ENCODE measurements at places on chromosomes 11 and 22. TPM values are rescaled to one million over a fixed set of nuclear protein-coding genes. Genes with fewer than 3 reads are reported as not detected.

DNA sequence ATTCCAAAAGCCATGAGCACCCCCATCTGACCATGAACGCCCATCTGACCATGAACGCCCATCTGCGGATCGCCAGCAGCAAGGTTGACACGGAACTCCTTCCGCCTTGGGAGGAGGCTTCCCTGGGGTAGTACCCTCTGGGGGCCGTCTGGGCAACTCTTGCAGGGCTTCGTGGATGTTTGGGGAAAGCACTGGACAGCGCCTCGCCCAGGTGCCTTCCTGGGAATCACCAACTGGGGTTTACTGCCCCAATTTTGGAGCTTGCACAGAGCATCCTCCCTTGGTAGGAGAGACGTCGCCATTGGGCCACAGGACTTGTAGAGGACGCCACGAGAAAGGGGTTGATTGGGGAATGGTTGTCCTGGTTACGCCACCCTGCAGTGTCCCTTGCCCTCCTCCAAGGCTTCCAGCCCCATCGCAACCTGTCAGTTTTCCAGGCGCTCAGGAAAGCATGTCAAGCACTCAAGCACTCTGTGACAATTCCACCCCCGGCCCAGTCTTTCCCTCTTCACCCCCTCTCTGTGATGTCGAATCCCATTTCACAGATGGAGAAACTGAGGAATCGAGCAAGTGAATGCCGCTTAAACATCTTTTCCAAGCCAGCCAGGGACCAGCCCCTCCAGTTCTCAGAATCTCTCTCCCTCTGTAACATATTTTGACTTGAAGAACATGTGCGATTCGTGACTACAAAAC is 914 bp upstream of the PRDM11 start:
- DNase-seq, result peak; percentile 87

- DNase-seq, result no peak
Measured at GRCh38 chr11:20090654-20091374, 69.5 kb downstream of the DBX1 start.

GRCh38 chr11:57348052-57348451 is 9.9 kb downstream of the P2RX3 start:
- DNase-seq, result no peak

DNA sequence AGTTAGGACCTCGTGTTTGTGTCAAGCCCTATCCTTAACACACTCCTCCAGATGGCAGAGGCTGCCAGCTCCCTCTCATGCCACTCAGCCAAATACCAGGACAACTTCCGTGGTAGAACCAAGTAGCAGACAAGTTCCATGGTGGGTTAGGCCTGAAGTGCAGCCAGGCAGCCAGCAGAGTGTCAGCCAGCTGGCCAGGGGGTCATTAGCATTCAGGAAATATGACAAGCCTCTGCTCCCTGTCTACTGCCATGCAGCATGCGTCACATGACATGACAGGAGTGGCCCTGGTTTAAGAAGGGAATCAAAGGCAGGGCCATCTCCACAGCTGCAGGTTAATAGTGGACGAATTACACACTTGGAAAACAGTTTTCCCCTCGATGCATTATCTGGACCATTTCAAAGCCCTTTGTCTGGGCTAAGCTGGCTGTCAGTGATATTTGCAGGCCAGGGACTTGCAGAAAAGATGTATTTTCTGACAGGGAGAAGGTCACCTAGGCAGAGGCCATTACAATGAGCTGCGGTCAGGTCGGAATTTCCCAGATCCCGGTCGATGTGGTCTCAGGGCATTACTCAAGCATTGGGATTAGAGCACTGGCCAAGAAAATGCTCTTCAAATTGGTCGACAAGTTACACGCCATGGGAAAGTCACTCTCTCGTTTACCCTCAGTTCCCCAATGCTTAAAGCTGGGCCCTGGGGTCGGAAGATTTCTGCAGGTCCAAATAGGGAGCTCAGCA is 461.7 kb upstream of the CADM1 start:
- DNase-seq, result no peak

DNA sequence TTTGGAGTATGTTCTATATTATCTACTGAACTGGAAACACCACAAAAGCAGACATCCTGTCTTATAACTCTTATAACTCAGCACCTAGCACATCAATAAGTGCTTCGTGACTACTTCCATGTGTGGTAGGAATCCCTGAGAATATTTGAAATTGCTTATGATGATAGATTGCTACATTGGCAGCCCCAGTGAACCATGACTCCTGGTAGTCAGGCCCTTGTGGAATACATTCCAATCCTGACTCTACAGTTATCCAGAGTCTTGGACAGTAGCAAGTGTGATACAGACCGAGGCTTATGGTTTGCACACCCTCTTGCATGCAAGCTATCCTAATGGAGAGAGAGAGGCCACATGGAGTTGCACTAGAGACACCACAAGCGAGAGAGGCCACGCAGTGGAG is 59.5 kb upstream of the PHF21A start:
- DNase-seq, result no peak

- DNase-seq, result no peak
Measured at GRCh38 chr11:131185915-131186314, 184.5 kb upstream of the NTM start.

GRCh38 chr11:49995565-49995964 is 13.2 kb upstream of the OR4C12 start:
- peak; percentile 25 for DNase-seq

DNA sequence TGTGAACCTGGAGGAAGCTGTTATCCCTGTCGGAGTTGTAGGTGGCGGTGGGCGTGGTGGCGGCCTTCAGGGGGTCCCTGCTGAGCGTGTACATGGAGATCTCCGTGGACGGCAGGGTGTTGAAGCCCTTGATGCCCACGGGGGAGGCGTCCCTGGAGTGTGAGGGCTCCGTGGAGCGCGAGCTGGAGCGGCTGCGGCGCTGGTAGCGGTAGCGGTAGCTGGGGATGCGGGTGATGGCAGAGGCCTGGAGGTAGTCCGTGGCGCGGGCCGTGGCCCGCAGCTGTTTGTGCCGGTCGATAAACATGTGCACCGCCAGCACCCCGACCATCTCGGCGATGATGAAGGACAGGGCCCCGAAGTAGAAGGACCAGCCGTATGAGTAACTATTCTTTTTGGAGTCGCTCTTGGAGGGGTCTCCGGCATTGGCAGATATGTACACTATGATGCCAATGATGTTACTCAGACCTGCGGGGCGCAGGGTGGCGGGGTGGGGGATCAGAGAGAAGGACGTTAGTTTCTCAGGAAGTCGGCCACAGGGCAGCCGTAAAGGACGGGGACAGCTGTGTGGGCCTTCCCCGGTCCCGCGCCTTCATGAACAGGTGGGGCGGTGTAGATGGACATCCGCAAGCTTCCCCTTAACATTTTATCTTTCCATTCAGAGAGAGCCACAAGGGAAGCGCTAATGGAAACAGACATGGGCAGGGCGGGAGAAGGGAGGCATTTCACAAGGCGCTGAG is 35.6 kb upstream of the EIF3D start:
- no peak for DNase-seq

GRCh38 chr11:5624489-5625279 is at the start of gene TRIM34:
Gene TRIM34, plus strand, starts transcription at chr11:5625001. Its CDS starts 7,331 bp downstream, at chr11:5632332.
- DNase-seq, result peak; percentile 67

DNA sequence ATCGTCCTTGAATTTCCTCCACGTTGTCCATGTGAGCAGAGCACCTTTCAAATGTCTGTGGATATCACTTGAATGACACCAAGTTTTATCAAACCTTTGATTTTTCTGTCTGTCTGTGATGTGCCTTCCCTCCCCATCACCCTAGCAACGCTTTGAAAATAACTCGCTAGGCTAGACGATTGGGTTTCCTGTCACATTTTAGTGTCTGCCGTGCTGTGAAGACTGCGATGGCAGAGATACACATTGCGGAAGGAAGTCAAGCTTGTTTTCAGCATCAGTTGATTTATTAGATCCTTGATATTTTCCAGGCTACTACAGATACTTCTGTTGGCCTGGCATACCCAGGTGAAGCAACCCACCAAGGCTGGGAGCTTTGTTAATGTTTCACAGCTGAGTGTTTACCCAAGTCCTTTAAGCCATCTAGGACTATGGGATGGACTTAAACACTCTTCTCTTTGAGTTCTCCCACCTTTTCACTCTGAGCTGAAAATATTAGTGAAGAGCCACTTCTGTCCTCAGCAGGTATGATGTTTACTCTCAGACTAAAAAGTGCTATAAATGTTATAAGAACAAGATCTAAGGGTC is 93.6 kb upstream of the CD44 start:
- no peak for DNase-seq

- no peak for DNase-seq
Measured at GRCh38 chr22:21713428-21714058, 22.1 kb downstream of the YPEL1 start.

- DNase-seq, result peak; percentile 88
Measured at GRCh38 chr11:115645631-115646317, 141.6 kb upstream of the CADM1 start.

GRCh38 chr11:44572884-44573283 is 7.4 kb downstream of the CD82 start:
- DNase-seq, result peak; percentile 85

GRCh38 chr22:19357270-19358105 is 66.0 kb upstream of the CLTCL1 start:
- no peak for DNase-seq

DNA sequence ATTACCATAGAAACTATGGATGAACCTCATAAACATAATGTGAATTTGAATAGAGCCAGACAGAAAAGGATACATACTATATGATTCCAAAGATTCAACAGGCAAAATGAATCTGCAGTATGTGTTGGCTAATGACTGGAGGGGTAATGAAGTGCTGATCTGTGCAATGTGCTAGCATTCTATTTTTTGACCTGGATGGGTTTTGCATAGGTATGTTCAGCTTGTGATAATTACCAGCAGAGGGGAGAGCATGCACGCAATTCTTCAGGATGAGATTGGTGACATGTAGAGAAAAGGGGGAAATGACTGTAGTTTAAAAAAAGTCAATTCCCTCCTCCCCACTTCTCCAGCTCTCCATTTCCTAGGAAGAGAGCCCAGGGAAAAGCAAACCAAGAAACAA is 618 bp upstream of the CCDC81 start:
- no peak for DNase-seq

- DNase-seq, result peak; percentile 13
Measured at GRCh38 chr11:73239111-73239521, 21.0 kb downstream of the P2RY2 start.

- DNase-seq, result no peak
Measured at GRCh38 chr22:47333625-47334024, 571.2 kb downstream of the TBC1D22A start.

GRCh38 chr22:38861170-38861876 is 10.7 kb downstream of the CBX6 start:
- peak; percentile 24 for DNase-seq

- DNase-seq, result peak; percentile 95
Measured at GRCh38 chr11:12724301-12725054, 50.3 kb downstream of the TEAD1 start.

- DNase-seq, result no peak
Measured at GRCh38 chr11:127485541-127485940, 485.0 kb upstream of the KIRREL3 start.

GRCh38 chr11:295351-296170 is 3.8 kb downstream of the IFITM5 start:
- DNase-seq, result no peak

DNA sequence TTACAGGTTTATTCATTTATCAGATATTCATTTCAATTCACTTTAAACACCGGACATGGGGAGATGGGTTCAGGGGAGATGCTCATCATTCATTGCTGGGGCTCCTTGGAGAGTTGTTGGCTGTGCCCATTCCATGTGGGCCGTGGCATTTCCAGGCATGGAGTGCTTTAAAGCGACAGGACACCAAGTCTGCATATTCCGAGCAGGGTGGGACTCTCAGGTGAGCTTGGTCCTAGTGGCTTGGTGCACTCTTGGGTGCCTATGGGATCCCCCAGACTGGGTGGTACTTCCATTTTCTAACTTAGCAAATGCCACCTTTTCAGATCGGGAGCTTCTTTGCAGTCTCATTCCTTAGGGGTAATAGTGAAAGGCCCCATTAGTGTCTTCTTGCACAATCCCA is 619.5 kb upstream of the CADM1 start:
- no peak for DNase-seq

DNA sequence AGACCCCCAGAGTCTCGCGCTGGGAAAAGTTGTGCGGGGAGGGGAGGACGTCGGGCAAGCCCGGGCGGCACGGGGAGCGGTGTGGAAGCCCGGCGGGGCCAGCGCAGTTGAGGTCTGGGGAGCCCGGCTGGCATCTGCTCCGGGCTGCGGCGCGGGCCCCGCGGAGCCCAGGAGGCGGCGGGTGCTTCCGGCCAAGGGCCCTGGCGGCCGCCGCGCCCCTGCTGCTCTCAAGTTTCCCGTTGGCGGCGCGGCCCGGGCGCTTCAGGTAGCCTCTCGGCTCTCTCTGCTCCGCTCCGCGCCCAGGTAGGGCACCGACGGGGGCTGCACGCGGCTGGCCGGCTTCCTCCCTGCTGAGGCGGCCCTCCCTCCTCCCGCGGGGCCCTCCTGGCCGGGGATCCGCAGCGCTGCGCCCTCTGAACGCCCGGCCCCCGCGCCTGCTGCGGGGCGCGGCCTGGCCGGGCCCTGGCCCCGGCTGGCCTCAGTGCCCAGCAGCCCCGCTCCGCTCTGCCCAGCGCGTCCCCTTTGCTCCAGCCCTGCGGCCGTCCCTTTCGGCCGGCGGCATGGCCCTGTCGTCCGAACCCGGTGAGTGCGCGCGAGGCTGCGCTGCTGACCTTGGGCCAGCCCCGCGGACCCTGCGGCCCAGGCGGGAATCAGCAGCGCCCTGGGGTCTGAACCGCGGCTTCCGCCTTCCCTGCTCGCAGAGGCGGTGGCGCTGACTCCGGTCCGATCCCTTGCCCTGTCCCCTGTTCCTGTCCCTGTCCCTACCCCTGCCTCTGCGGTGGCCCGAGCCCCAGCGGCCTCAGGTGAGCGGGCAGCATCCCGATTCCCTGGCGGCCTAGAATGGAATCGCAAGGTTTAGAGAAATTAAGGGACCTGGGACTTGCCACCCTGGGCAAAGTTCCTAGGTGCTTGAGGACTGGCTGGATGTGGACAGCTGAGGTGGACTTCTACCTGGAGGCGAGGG is 4.3 kb upstream of the AMPD3 start:
- peak; percentile 78 for DNase-seq

TPCN2 gene
- 16.2 TPM for total RNA-seq

ANKK1 gene
- 0.20 TPM for total RNA-seq

KRTAP5-10 gene
- not detected for total RNA-seq

EIF3F gene
- 346 TPM for total RNA-seq

HOATZ gene
- not detected for total RNA-seq

RASSF10 gene
- total RNA-seq, result 2.9 TPM

PISD gene
- 62.0 TPM for total RNA-seq

SCUBE2 gene
- total RNA-seq, result 1.6 TPM

CCDC116 gene
- total RNA-seq, result 0.22 TPM

OR51B4 gene
- not detected for total RNA-seq

MLC1 gene
- not detected for total RNA-seq

APOA1 gene
- 0.79 TPM for total RNA-seq

TRIM49 gene
- total RNA-seq, result not detected

B4GALNT4 gene
- 105 TPM for total RNA-seq

NEFH gene
- 5.8 TPM for total RNA-seq

OR4A5 gene
- not detected for total RNA-seq

POU2AF3 gene
- 0.52 TPM for total RNA-seq

Data from H9 (cell line).